ENCODE measurements at places on chromosomes 3 and 15.

GRCh38 chr3:84943379-84943778 is 15.4 kb upstream of the CADM2 start:
- no peak for DNase-seq

- DNase-seq: no peak
Measured at GRCh38 chr15:46892621-46893160, 824.6 kb upstream of the SEMA6D start.

- DNase-seq: no peak
Measured at GRCh38 chr3:182487611-182488010, 305.7 kb upstream of the ATP11B start.

DNA sequence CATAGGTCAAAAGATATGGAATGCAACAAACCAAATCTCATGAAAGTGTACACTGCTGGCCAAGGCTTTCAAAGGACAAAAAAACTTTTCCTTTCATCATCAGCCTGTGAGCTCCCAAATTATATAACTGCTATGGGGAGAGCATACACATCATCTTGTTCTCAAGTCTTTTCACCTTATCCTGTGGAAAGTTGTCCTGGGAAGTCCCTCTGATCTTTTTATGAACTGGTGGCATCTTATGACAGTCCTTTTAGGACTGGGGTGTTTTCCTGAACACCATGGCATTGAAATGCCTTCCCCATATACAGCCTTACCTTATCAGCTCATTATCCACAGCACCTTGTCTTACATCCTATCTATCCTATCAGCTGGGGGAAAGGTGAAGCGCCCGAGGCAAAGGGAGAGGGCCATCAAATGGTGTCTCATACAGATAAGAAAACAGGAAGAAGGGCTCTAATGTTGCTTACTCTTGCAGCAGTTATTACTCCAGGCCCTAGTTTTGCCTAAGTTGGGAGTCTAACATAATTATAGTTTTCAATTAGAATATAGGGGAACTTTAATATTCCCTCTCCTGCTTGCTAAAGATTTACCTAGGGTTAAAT is 61.5 kb upstream of the GOLIM4 start:
- DNase-seq: no peak

DNA sequence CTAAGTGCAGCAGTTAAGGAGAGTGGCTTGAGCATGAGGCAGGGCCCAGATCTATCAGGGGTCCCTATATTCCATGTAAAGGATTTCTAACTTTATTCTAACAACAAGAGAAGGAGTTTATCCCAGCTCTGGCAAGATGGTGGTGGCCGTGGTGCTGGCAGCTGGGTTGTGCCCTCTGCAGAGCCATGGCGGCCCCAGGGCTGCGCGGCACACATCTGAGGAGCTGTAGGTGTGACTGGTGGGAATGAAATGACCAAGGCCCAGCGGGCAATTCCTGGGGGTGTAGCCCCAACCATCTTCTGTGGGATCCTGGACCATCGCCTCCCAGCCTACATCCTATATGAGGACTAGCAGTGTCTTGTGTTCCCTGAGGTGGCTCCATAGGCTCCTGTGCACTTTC is 263.5 kb downstream of the CNTN4 start:
- no peak for DNase-seq

Measured in GOT3 (cell line).